ENCODE measurements at places on chromosomes 1 and 21.

DNA sequence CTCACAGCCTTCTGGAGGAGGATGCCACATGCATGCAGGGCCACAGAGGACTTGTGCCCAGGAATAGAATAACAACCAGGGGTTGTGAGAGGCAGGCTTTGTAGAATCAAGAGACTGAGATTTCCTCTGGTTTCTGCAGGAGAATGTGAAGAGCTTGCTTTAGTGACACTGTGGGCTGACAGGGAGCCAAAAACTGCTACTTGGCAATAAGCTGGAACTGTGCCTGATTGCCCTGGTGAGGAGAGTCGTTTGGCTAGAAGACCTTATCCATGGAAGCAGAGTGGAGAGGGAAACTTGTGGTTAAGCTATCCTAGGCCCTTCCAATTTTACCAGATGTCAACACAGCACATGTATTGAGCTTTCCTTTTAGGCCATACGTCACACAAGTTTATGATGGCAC is 902.1 kb downstream of the MRPL39 start:
- no peak for DNase-seq

DNA sequence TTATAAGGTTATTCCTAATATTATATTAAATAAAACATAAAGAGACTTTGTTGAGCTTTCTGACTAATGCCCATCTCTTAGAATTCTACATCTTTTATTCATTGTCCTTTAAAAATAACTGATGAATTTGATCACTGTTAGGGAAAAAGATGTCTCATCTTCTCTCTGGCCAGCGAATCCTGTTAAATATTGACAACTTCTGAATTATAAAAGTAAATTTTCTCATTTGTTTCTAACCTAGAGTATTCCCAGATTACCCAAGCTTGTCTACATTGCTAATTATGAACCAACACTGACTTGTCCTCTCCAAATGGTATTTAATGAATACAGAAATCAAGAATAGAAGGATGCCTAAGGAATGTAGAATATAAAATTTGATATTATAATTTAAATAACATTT is 24.8 kb upstream of the KCTD3 start:
- DNase-seq = no peak

- no peak for DNase-seq
Observed at GRCh38 chr1:227304665-227305064, 13.6 kb downstream of the CDC42BPA start.

DNA sequence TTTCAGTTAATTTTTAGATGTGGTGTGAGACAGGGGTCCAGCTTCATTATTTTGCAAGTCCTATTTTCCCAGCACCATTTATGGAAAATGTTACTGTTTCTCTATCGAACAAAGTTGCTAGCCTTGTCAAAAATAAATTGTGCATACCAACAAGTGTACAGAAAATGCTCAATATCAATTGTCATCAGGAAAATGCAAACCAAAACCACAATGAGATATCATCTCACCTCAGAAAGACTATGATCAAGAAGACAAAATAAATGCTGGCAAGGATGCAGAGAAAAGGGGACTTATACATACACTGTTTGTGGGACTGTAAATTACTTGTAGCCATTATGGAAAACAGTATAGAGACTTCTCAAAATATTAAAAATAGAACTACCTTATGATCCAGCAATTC is 54.8 kb downstream of the VCAM1 start:
- DNase-seq = no peak

DNA sequence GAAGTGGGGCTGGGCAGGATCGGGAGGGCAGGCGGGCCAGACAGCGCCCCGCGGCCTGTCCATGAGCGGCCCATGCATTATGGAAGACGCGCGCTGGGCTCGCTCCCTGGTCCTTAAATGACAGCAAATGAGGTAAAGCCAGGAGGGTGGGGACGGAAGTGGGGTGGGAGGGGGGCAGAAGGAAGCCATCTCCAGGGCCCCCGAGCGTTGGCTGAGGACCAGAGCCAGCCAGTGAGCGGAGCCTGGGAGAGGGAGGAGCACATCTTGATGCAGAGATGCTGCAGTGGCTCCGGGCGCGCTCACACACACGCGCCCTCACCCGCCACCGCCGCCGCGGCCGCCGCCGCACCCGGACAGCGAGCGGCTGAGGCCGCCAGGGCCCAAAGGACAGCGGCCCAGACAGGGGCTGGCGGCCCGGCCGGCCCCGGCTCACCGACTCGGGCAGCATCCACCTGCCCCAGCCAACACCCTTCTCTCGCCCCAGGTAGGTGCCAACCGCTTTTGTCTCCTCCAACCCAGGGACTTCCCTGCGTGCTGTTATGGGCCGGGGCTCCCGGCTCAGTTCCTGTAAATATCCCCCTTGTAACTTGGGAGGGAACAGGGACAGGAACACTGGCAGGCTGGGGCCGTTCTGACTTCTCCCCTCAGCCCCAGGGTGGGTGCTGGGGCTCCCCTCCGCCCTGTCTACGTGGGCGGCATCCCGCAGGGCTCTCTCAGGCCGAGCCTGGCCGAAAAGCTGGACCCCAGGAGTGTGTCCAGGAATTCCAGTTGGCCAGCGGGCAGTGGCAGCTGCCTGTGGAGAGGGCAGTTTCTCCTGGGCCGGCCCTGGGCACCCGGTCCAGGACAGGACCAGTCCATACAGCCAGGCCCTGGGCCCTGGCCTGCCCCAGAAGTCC is at the start of gene CNTN2:
TSS of gene CNTN2 (plus strand) at position 302 of the 896 bp plus-strand sequence. CDS start 9,974 bp downstream, outside the sequence.
- no peak for DNase-seq

DNA sequence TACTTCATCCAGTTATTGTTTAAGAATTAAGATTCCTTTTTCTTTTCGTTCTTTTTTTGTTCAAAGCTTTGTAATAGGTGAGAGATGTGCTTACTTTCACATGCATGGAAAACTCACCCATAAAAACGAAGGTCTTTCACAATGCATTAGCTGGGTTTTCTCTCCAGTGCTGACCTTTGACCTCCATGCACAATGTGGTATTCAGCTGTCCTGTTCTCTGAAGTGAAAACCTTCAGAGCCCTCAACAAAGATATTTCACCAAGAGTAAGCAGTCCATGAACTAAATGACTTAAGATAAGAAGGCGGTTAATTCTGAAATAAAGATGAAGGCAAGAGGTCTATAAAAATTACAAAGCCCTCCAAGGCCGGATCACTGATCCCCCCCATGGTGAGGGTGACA is 77.1 kb upstream of the IPO9 start:
- DNase-seq = no peak

- no peak for DNase-seq
Observed at GRCh38 chr1:178127482-178128191, 33.7 kb downstream of the RASAL2 start.

DNA sequence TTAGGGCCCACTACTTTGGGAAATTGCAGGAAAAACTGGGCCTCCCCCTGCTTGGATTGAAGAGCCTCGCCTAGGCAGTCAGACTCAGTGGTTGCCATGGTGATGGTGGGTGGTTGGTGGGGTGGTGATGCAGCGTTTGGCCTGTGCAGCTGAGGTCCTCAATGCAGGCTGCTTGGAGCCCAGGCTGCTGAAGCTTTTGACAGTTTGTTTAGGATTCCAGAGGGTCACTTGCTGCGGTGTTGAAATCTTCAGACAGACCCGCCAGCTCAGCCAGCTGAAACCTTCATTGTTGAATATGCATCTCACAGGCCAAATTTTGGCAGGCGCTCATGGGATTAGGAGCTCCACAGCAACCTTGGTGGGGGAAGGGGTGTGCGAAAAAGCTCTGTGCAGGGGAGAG is 67.9 kb downstream of the CACNA1E start:
- DNase-seq = no peak

DNA sequence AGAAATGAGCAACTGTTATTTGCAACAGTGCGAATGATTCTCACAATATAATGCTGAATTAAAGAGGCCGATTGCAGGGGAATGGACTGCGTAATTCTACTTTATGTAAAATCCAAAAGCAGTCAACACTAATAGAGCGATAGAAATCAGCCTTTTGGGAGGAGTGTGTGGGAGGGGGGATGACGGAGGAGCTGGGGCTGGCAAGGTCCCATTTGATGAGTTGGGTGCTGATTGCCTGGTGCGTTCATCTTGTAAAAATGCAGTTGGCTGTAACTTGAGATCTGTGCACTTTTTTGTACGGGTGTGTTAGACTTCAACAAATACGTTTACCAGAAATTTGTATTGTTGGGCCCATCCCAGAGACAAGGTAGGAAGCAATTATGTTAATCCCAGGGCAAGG is 20.7 kb downstream of the TNFRSF8 start:
- DNase-seq = peak; percentile 14

- DNase-seq = no peak
Observed at GRCh38 chr1:147603986-147604385, 62.7 kb downstream of the BCL9 start.

DNA sequence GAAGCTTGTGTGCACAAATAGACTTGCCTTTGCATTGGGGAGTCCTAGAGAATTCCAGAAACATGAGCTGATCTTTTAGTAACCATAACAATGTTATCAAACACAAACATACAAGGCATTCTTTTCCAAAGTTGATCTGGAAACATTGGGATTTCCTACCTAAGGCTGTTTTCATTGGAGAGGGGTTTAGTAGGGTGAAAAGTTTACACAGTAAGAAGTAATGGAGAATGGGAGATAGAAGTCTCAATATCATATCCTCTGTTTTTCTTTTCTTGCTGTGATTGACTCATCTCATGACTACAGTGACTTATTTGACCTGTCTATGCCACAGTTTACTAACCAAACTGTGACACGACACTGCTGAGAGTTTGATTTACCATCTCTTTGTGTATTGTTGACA is 65.6 kb upstream of the PLA2G4A start:
- DNase-seq = no peak

DNA sequence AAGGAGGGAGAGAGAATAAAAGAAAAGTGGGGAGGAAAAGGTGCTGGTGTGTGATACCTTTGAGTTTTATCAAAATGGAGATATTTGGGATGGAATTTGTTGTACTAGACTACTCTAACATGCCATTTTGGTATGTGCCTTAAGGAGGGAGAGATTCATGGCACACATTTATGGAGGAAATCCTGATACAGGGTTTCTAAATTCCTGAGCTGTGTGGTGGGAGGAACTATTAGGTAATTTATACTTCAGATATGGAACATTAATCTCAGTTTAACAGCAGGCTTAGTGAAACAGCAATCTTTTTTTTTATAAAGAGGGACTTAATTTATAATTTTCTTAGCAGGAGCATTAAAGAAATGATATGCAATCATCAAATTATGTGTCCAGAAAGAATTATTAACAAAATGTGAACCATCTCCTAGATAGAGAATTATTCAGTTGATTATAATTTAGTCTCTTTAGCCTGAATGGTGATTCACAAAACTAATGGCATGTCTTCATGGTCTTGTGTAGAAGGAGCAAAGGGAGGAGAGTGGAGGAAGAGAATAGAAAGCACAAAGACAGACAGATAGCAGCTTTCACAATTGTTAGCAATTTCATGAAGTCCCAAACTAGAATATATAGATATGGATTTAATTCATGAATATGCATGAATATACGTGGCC is 301.6 kb downstream of the HLX start:
- DNase-seq = no peak

- no peak for DNase-seq
Observed at GRCh38 chr1:204564835-204565234, 48.6 kb downstream of the MDM4 start.

GRCh38 chr1:54352755-54353154 is 53.4 kb downstream of the SSBP3 start:
- no peak for DNase-seq

DNA sequence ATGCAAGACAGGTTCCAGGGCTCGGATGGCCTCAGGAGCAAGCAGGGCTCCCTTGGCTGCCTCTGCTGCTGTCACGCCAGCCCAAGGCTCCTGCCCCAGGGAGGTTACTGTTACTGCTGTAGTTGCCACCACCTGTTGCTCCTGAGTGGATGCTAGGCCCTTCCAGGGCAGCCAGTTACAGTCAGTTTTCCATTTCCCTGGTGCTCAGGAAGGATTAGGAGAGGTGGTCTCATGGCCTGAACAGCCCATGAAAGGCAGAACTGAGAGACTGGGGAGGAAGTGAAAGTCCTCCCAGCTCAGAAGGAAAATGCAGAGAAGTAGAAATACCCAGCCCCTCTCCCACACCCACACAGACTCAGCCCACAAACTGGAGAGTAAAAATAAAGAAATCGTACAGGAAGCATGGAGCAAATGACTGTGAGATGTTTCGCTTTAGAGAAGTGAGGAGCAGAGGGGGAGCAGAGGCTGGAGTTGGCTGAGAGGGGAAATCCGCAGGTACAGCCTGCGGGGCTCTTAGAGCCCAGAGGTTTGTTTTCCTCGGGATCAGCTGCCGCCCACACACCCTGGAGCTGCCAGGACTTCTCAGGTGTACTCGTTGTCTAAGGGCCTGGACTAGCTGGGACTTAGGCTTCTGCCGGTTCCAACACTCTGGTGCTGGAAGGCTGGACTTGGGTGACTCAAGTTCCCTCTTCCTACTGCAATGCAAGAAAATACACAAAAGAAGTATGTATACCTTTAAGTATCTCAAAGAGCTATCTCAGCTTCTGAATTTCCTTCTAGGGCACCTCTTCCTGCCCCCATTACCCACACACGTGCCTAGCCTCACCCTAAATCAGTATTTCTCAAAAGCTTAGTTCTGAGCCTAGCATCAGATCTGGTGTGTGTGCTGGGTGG is 2.3 kb downstream of the IL6R start:
- no peak for DNase-seq

DNA sequence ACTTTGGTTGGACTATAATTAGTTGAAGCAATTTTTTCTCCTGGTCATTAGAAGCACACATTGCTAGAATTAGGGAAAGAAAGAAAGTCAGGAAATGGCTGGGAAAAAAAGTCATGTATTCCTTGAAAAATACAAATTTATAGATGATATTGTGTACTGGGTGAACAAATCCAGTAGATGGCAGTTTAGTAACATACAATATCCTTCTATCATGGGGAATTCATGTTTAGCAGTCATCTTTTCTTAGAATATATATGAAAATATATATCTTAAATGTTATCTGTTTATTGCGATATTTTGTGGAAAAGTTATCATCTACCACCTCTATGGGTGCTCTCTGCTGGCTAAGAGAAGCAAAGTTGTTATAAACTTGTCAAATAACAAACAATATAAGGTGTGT is 13.1 kb upstream of the ZRANB2 start:
- DNase-seq = no peak

GRCh38 chr1:61579802-61580201 is 145.1 kb downstream of the TM2D1 start:
- DNase-seq = no peak

- DNase-seq = no peak
Observed at GRCh38 chr1:226082959-226083301, 20.4 kb downstream of the H3-3A start.

- no peak for DNase-seq
Observed at GRCh38 chr1:207826557-207827487, 75.0 kb downstream of the CD46 start.

GRCh38 chr1:219105893-219106292 is 67.8 kb upstream of the LYPLAL1 start:
- DNase-seq = no peak

All from fibroblast of skin of left quadriceps (primary cell).